GM12878 (cell line): ENCODE measurements at places on chromosomes 6 and 20.

GRCh38 chr20:53739799-53740785, 146.5 kb upstream of the ZNF217 start:
- no peak for DNase-seq

DNA sequence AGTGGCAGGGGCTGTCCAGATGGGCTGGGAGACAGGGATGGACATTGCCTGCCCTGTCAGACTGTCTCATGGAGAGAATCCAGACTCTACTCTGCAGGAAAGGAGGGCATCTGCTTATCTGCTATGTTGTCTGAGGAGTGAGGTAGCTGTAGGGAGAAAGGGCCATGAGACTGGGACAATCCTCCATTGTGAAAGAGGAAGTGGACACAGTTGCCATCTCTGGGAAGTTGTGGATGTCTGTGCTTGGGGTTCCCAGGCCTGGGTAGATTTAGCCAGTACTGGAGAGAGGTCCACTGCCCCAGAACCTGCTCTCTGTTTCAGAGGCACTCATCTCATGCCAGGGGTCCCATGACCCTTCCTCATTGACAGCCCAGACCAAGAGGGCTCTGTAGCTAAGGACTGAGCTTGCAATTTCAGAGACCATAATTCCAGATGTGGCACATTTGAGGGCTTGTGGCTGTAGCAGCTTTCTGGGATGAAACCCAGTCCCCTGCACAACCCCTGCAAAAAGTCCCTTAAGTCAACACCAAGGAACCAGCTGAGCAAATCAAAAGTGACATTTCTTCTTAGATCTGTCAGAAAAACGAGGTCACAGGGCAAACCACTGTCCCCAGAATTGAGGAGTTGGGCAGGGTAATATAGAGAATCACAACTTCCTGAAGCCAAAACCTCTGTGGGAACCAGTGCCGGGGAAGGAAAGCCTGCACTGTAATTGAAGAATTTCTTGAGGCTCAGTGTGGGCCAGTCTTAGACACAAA, 4.1 kb upstream of the SIRPG start:
- DNase-seq, result no peak

- DNase-seq, result no peak
These were observed 52.9 kb upstream of the BTN3A2 start for GRCh38 chr6:26312096-26312463.

DNA sequence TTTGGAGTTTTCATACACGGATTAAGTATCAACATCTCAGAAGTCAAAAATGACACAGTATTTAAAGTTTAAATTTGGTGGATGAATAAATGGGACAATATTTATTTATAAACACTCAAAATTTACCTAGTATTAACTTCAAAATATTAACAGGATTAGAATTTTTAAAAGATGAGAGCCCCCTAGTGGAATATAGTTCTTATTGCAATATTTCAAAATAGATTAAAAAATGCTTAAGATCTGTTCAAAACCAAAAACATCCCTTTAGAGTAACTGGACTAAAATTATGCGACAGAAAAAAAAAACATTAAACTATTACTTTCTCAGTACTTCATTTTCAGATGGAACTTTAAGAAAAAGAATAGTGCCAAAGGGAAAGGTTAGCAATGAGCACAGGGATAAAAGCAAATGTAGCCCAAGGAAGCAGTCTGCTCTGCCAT, 56.6 kb downstream of the SNX14 start:
- DNase-seq, result no peak

- no peak for DNase-seq
These were observed 1.1 kb downstream of the FBXO30 start for GRCh38 chr6:145813285-145814034.

DNA sequence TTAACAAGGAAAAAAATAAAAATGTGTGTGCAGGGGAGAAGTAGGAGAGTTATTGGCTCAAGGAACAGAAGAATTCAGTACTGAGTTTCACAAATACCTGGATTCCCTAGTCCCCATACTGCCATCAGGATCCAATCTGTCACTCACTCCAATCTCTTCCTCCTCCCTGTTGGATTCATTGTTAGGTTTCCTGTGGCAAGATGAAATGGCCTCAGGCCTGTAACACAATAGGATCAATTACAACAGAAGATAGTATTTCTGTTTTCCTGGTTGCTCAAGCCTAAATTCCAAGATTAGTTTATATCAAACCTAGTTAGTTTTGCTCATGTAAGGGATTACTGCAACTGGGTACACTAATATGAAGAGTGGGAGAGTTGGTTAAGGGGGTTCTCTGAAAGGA, 24.4 kb downstream of the HCRTR2 start:
- no peak for DNase-seq

DNA sequence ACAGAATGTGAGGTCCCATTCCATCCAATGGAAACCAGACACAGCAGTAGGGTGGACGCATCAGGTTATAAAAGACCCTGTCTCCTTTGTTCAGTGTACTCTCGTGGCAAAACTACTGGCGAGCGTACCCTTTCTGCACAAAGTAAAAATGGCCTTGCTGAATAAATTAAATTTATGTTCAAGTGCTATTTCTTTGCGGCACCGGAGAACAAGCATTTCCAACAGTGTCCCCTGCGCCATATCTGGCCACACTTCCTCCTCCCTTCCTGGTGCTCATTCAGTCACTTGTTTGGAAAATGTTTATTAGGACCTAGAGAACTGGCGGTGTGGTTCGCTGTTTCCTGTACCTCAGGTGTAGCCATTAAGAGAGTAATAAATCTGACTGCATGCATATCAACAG, 46.9 kb upstream of the DACT2 start:
- no peak for DNase-seq

- DNase-seq, result no peak
These were observed 128.5 kb upstream of the CDYL start for GRCh38 chr6:4647414-4648365.

DNA sequence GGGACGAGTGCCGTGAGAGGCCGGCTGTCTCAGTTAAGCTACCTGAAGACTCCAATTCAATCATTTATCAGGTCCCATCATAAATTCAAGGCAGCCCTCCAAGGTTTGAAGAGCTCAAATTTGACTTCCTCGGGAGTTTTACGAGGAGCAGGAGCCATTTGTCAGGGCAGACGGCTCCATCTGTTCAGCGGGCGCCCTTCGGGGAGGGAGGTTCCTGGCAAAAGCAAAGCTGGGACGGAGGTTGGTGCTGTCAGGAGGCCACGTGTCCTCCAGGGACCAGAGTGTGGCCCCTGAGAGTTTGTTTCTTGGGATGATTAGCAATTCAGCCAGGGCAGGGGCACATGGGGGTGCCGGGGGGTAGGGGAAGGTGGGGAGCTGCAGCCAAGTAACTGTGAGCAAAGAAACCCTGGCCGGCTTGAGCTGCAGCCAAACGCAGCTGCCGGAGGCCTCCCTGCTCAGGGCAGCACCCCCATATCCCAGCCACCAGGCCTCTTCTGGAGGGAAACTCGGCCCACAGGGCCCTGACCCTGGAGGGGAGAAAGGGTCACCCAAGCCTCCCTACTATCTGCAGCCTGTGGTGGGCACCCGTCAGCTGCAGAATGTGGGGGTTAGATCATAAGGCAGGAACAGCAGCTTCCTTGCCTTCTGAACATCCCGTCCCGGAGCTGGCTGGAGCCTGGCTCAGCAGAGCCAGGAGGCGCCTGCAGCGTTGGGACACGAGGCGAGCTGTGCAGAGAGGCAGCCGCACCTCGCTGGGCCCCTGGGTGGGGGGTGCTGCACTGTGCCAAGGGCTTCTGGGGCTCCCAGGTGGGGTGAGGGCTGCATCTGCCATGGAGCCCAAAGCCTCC, 63.6 kb upstream of the GATA5 start:
- no peak for DNase-seq

DNA sequence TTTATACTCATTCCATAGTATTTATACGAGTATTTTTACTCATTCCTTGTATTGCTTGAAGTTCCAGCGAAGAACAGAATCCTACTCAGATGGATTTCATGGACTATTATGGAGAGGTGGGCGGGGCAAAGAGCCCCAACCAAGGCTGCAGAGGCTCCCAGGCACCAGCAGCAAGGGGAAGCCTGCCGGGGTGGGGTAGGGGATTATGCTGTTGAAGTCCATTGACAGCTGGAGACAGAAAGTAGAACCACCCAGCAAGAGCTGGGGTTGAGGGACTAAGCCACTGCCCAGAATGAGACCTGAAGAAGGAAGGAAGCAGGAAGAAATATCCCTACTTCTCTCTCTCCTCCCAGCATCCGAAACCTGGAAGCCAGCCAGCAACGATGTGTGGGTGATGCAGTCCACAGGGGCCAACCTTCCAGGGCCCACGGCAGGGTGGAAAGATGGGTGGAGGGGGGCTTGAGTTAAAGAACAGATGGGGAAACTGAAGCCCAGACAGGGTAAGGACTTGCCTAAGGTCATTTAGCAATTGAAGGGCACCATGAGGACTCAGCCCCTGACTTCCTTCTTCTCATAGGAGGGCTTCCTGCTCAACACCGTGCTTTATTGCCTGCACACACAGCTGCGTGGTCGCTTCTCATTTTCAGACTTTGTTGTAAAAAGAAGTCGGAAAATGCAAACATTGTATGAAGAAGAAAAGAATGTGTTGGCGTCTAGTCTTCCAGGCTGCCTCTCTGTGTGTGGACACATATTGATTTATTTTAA, 18.3 kb upstream of the GTSF1L start:
- DNase-seq, result no peak

DNA sequence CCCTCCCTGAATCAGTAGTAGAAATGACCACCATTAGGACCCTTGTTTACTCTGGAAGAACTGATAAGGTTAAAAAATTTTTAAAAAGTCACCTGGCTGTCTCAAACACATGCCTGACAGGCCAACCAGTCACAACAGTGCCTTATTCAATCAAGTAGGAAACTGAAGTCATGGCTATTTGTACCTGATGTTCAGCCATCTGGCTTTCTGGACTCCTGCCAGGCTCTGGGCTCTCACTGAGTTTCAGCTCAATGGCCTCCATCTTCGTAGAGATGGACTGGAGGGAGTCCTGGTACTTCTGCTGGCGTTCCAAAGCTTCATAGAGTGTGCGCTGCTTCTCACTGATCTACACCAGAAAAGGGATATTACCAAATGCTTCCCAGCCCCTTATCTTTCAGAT, 343.8 kb downstream of the SYNE1 start:
- no peak for DNase-seq

DNA sequence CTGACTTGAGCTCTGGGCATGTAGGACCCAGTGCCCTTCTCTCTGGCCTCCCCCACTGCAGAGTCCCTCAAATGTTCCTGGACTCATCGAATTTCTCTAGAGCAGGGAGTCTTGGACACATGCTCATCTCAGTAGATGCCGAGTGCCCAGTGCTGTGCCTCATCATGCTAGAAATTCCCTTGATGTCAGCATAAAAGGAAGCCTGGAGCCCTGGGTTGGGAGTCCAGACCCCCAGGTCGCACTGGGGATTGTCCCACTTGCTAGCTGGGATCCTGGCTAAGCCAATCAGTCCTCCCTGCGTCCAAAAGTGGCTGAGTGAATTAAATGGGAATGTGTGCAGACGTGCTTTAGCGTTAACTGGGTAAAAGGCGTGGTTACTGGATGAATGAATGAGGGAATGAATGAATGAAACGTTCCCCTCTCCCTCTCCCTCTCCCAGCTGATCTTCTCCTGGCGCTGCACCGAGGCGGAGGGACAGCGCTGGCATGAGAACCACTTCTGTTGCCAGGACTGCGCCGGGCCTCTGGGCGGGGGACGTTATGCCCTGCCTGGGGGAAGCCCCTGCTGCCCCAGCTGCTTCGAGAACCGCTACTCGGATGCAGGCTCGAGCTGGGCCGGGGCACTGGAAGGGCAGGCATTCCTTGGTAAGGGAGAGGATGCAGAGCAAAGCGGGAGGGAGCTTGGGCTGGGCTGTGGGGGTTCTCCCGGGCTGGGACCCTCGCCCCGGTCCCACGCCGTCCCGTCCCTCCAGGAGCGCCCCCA, 1.6 kb upstream of the TOMM6 start:
- DNase-seq, result no peak

- no peak for DNase-seq
These were observed 61.6 kb downstream of the IRF4 start for GRCh38 chr6:453152-453551.

- no peak for DNase-seq
These were observed 12.0 kb upstream of the OR2B2 start for GRCh38 chr6:27924179-27924578.

DNA sequence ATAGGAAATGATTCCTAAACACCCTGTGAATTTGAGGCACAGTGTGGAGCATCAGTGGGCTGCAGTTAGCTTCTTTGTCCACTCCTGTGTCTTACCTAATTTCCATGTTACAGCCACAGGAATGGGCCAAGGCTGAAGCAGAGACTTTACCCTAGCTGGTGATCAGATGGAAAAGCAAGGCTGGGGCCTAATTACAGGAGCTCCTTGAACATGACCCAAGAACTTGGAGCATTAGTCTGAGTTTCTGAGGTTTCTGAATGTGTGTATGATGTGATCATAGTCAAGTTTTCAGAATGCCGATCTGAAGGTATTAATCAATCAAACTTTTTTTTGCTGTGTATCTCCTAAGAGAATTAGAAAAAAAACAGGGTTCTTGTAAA, 18.0 kb downstream of the HECA start:
- DNase-seq, result no peak

- DNase-seq, result no peak
These were observed 12.9 kb downstream of the ANKS1A start for GRCh38 chr6:34901930-34902329.

GRCh38 chr6:1986454-1987243, 258.8 kb downstream of the GMDS start:
- DNase-seq, result no peak

DNA sequence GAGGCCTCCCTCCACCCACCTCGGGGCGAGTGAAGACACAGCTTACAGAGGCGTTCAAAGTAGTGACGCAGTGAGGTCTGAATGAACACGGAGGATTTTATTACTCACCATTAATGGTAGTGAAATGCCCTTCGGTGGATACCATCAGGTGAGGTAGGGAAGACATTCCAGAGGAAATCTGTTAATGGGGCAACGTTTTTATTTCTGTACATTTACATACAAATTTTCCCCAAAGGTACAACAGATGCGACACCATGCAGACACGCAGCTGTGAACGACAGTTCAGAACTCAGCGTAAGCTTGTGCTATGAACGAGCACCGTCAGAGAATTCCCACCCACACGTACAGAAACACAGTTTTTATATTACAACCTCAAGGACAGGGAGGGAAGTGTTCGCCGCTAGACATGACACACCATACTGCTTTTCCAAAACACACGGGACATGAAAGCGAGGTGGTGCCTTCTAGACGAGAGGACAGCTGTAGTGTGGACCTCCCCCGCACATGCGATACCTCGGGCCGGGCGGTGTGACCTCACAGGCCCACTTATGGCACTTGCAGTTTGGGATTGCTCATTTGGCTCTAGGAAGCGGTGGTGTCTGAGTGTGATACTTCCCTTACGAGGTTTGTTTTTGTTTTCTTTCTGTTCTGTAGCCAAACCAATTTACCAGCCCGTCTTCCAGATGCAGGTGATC, 10.7 kb downstream of the PSMG4 start:
- no peak for DNase-seq
